ENCODE measurements at places on chromosomes 7 and 10.

GRCh38 chr7:99825873-99826272 lies 1.9 kb upstream of the CYP3A43 start:
- no peak for DNase-seq

DNA sequence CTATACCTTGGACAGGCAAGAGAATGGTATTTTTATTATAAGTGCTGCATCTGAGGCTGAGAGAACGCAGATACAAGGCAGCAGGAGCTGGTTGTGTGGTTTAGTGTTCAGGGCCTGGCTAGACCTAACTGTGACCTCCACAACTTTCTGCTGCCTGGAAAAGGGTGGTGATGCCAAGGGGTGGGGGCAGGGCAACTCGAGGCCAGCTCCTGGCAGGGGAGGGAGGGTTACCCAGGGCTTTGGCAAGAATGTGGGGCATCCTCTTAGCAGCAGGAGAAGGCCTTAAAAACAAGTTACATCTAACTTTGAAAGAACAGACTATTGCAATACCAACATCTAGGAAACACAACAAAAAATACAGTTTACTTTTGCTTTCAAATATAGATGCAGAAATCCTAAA lies 13.0 kb downstream of the MXI1 start:
- DNase-seq = no peak

GRCh38 chr7:2004841-2005725 lies 227.7 kb downstream of the MAD1L1 start:
- DNase-seq = no peak

DNA sequence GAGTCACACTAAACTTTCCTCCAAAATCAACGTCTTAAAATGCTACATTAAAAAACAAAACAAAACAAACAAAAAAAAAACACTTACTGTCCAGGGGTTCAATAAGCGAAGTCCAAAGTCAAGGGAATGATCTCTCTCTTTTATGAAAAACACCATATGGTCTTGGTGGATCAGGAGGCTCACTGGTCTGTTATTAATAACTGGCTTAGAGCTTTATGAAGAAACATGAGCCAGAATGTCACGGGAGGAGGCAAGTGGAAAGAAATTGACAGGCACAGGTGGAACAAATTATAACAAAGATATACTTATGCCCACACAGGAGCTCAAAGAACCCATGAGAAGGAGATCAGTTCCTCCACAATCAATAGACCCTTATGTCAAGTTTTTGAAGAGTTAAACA lies at the start of gene MRLN:
Gene MRLN (minus strand): TSS at position 189 of the 400 bp plus-strand sequence.
- DNase-seq = no peak

GRCh38 chr10:127968027-127968441 lies 61.1 kb downstream of the PTPRE start:
- no peak for DNase-seq

GRCh38 chr7:34067005-34067778 lies 161.9 kb downstream of the BMPER start:
- DNase-seq = no peak

- DNase-seq = no peak
These were observed 27.2 kb downstream of the CCM2 start for GRCh38 chr7:45026984-45027773.

DNA sequence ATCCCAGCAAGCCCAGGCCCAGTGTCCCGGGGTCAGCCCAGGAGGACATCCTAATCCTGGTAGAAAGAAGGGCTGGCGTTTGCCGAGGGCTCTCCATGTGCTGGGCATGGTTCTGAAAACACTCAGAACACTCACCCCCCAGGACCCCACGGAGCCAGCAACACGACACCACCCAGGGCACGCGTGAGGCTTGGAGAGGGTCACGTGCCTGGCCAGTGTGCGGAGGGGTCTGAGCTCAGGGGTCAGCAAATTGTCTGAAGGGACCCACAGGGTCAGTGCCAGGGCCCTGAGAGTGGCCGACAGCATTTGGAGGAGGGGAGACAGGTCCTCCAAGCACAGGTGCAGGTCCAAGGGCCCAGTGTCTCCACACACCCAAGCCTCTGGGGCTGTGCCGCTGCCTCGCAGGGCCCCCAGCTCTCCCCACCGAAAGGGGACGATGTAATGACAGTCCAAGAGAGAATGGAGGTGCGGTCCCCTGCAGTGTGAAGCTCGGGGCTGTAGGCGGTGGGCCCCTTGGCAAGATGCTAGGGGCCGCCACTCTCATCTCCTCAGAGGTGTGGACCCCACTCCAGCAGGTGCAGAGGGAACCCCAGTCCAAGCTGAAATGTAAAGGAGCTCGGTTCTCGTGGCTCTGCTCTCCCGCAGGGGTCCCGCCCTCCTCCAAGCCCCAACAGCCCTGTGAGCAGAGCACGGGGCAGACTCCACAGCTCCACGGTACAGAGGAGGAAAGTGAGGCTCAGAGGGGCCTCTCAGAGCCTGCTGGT lies 7.8 kb downstream of the FOXL3 start:
- no peak for DNase-seq

- DNase-seq = no peak
These were observed 2.6 kb upstream of the PPIA start for GRCh38 chr7:44793919-44794318.

GRCh38 chr10:91046869-91047268 lies 126.0 kb upstream of the ANKRD1 start:
- no peak for DNase-seq

- no peak for DNase-seq
These were observed 558.4 kb downstream of the TYW1 start for GRCh38 chr7:67554986-67555385.

- no peak for DNase-seq
These were observed 35.0 kb downstream of the IQUB start for GRCh38 chr7:123499211-123499970.

DNA sequence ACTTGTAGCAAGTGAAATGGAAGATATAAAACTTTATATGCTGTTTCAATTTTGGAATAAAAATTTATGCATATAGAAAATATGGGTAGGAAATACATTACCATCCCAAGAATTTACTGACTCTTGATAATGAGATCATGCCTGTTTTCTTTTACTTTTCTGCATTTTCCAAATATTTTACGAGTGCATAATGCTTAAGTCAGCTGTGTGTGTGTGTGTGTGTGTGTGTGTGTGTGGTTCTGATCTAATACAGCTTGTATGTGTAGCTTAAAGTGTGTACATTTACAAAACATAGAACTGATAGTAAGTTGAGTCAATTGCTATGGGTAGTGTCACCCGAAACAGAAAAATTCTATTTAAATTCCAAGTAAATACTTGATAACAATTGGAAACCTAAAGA lies 315.9 kb upstream of the LRRN3 start:
- DNase-seq = no peak

- no peak for DNase-seq
These were observed 67.7 kb upstream of the ITGA8 start for GRCh38 chr10:15787426-15787825.

- no peak for DNase-seq
These were observed 8.3 kb downstream of the RAMP3 start for GRCh38 chr7:45165857-45166256.

DNA sequence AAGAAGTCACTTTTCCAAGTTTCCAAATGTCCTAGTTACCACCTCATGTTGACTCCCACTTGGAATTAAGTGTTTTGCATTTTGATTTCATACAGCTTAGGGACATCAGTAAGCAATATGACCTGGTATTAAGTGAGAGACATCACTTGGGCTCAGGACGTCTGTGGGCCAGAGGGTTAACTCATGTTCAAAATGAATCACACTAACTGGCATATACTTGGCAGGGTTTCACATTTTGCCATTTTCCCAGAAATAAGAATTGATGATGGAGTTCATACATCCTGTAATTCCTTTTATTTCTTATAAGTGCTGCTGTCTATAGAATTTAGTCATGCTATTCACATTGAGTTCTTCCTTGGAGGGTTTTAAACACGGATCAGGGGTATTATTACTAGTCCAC lies 516.5 kb downstream of the PHTF2 start:
- DNase-seq = no peak

DNA sequence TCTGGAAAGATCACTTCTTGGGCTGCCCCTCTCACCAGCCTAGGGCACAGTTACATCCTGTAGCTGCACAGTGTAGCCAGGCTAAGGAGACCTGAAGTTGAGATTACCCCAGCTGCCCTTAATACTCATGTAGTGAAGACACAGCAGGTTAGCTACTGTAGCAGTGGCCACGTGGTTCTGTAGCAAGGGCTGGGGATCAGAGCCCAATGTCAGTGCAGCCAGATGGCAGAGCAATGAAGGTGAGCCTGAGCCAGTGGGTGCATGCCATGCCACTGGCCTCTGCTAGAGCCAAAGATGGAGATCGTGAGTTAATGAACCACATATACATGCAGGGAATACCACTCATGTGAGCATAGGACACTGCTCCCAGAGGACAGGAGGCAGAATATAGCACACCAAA lies 15.5 kb downstream of the AMPH start:
- no peak for DNase-seq

- no peak for DNase-seq
These were observed 11.3 kb downstream of the AMZ1 start for GRCh38 chr7:2699289-2699620.

- DNase-seq = no peak
These were observed 25.5 kb downstream of the VIPR2 start for GRCh38 chr7:159119026-159119741.

GRCh38 chr10:124693801-124694416 lies 50.3 kb downstream of the FAM53B start:
- DNase-seq = no peak

- DNase-seq = no peak
These were observed 12.9 kb downstream of the GRM8 start for GRCh38 chr7:127239814-127240213.

- no peak for DNase-seq
These were observed 59.4 kb downstream of the FAM171A1 start for GRCh38 chr10:15311569-15312280.

DNA sequence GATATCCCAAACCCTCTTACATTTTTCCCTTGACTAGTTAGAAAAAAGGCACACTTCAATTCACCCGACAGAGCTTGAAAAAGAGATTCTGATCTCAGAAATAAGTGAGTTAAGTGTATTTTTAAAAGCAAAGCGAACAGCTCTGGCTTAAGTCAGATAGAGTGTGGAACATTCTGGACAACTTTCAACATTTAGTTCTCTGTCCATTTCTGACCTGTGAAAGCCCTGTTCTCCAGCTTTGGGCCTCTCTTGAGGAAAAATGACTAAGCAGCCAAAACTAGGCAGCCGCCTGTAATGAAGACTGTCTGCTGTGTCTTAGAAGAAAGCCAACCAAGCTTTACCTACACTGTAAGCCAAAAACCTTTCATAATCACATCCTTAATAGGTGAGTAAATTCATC lies 50.5 kb downstream of the CDK6 start:
- no peak for DNase-seq

- no peak for DNase-seq
These were observed 69.1 kb downstream of the INPP5A start for GRCh38 chr10:132606536-132607316.

DNA sequence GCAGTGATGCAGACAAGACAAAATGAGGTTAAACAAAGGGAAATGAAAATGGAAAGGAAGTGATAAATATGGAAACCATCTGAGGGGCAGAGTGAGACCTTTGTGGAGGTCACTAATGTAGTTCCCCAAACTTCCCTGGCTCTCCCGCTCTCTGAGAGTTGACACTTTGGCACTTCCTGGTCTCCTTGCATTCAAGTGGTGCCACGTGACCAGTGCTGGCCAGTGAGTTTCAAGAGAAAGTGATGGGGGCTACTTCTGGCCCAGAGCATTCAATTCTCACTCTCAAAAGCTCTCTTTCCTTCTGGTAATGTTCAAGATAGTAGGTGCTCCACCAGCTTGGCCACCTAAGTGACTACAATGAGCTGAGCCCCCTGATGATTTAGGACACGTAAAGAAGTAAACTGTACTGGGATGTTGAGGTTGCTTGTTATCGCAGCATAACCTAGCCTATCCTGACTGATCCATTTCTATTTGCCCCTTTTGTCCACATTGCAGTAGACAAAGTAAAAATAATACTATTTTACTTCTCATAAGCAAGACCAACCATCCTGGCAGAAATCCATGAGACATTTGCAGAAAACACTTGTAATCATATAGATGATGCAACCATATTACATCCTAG lies 242.0 kb upstream of the YAE1 start:
- no peak for DNase-seq

GRCh38 chr10:30384701-30385201 lies 35.7 kb upstream of the MTPAP start:
- no peak for DNase-seq
